Hypothalamus (tissue), 51 donors: ENCODE measurements at places on chromosomes 1 and 21.
A peak's percentile ranks its signal among the peaks of the same experiment; 100 is the strongest.

DNA sequence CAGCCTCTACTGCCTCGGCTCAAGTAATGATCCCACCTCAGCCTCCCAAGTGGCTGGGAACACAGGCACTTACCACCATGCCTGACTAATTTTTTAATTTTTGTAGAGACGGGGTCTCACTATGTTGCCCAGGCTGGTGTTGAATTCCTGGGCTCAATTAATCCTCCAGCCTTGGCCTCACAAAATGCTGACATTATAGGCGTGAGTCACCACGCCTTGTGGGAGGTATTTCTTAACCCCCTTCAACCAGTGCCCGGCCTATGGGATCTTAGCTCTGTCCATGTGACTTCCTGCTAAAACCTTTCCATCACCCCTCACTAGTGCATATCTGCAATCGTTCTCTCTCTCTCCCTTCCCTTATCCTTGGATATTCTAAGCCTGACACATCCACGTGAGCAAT is 86.4 kb downstream of the FOXD2 start:
- no peak for DNase-seq

DNA sequence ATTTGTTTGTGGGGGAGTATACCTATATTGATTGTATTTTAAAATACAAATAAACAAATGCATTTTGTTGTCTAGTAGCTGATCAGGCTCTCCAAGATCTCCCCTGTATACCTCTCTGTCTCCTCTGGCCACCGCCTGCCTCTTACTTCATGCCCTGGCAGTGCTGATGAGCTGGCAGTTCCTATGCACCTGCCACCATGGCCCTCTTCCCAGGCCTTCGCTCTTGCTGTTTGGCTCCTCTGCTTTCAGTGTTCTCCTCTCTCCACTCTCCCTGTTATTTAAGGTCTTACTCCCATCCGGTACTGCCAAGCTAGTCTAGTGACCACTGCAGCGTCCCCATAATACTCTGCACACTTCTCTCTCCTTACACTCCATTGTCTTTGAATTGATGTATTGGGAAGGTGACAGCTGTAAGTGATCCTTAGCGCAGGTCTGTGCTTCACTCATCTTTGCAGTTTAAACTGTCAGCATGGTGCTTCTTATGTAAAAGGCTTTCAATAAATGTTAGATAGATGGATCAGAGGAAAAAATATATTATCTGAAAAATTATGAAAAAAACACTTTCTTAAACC is 88.1 kb upstream of the ATP1A1 start:
- no peak for DNase-seq

DNA sequence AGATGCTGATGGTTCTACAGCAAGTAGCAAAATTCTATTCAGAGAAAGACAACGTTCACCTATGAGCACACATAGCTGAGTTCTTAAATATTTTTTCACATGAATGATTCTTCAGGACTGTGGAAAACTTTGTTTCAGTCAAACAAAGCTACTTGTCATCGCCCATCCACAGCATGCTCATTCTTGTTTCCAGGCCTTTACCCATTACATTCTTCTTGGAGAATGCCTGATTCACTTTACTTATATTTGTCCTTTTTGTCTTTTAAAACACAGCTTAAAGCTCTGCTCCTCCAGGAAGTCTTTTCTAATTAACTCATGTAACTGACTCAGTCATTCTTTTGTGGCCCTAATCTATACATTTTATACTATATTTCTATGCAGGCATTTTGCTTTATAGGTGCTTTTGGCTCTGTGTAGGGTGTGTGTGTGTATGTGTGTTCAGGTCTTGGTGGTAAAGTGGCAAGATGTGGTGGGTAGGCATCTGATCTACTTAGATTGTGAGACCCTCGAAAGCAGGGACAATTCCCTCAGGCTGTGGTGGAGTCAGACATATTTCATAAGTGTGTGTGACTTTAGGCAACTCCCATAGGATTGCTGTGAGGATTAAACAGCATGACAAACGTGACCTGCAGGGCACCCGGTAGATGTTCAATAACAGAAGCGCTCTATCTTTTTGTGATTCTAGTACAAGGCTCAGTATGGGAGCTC is 11.8 kb upstream of the MARK1 start:
- no peak for DNase-seq

- no peak for DNase-seq
These were observed 69.2 kb downstream of the LPGAT1 start for GRCh38 chr1:211761400-211761799.

DNA sequence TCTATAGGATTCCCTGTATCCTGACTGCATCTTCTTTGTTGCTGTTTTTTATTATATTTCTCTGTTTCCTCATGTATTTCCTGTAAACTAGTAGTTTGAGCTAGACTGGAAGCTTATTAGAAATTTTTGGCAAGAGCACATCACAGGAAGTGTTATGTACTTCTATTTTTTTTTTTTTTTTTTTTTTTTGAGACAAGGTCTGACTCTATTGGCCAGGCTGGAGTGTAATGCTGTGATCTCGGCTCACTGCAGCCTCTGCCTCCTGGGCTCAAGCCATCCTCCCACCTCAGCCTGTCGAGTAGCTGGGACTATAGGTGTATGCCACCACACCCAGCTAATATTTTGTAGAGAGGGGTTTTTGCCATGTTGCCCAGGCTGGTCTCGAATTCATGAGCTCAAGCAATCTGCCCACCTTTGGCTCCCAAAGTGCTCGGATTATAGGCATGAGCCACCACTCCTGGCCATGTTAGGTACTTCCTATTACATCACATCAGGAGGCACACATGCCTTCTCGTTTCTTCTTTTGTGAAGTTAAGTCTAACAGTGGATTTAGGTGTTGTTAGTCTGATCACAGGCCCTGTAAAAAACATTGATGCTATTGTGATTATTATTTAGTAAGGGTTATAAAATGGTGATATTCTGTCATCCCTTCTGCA is 12.5 kb downstream of the C1orf21 start:
- DNase-seq = no peak

- no peak for DNase-seq
These were observed 2.3 kb upstream of the TSPAN2 start for GRCh38 chr1:115091572-115091971.

DNA sequence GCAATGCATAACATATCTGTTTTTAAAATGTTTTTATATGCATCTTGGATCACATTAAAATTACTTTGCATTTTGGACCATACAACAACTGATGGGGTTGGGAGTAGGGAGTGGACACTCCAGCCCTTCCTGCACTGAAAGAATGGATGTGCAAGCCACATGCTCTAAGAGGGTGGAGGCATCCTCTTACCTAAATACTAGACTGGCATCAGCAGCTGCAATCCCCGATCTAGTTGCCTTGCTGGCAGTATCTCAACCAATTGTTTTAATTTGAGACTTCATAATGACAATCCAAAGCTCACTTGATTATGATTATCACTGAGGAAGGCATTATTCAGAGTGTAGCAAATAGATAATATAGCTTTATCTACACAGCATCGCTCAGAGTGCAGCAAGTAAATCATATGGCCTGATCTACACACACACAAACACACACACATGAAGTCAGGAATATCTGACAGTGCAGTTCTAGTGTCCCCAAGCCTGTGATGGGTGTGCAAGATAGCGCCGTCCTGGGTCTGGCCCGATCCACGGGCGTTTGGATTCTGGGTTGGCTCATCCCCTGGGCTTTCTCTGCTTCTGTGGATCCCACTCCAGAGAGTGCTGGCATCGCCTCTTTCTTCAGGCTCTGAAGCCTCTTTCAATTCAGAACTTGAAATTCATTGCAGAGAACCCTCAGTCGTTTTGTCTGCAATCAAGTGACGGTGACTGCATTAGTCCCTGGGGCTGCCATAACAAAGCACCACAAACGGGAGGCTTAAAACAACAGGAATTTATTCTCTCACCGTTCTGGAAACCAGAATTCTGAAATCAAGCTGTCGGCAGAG is 181.3 kb downstream of the ETS2 start:
- DNase-seq = no peak

GRCh38 chr1:116497656-116498055 is 73.2 kb downstream of the CD58 start:
- no peak for DNase-seq

- DNase-seq = no peak
These were observed 5.2 kb downstream of the ALG14 start for GRCh38 chr1:95067568-95067967.

DNA sequence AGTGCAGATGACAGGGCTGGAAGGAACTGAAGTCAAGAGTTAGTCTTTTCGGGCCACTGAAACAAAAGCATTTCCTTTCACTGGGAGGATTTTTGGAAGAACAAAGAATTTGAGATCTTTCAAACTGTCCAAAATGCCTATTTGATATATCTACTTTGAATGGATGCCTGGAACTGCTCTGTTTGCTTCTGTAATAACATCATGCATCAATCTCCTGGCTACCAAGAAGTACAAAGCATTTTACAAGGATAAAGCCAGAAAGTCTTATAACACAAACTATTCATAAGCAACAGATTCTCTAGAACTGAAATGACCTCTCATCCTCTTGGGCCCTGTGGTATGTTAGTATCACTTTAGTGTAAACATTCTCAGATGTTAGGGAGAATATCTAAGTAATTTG is 18.2 kb upstream of the RHOU start:
- no peak for DNase-seq

- DNase-seq = no peak
These were observed 458.0 kb upstream of the DEPDC1 start for GRCh38 chr1:68954841-68955240.

- no peak for DNase-seq
These were observed 21.0 kb downstream of the YIPF1 start for GRCh38 chr1:53868565-53868964.

GRCh38 chr1:180519846-180520245 is 17.5 kb upstream of the ACBD6 start:
- no peak for DNase-seq

GRCh38 chr1:44802306-44803061 is 2.3 kb downstream of the PLK3 start:
- DNase-seq = peak; percentile 43

- peak; percentile 20 for DNase-seq
These were observed 191.2 kb downstream of the GRIK1 start for GRCh38 chr21:29748391-29749167.

DNA sequence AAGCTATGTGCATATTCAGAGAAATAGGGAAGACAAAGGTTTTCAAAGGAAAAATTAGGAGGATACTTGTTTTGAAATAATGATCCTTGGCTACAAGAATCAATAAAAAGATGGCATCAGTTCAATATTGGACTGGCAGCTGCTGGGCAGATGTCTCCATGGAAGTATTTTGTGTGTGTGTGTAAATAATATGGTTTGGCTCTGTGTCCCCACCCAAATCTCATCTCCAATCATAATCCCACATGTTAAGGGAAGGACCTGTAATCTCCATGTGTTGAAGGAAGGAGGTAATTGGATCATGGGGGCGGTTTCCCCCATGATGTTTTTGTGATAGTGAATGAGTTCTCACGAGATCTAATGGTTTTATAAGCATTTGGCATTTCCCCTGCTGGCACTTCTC is 40.4 kb upstream of the LRRC7 start:
- no peak for DNase-seq

DNA sequence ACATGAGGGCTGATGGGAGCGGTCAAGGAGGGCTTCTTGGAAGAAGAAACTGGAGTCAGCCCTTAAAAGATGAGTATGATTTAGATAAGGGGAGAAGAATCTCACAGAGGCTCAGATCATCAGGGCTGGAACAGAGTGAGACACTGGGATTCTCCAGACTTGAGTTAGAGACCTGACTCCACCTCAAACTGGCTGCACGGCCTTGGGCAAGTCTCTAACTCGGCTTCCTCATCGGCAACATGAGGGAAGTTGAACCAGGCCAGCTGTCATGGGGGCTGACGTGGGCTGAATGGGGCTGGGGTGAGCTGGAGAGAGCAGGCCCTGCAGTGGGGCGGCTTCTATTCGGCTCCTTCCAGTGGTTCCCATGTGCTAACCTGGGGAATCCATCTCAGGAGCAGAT is 2.5 kb downstream of the C1QC start:
- no peak for DNase-seq

GRCh38 chr1:111481387-111482221 is 7.8 kb downstream of the C1orf162 start:
- peak; percentile 85 for DNase-seq

DNA sequence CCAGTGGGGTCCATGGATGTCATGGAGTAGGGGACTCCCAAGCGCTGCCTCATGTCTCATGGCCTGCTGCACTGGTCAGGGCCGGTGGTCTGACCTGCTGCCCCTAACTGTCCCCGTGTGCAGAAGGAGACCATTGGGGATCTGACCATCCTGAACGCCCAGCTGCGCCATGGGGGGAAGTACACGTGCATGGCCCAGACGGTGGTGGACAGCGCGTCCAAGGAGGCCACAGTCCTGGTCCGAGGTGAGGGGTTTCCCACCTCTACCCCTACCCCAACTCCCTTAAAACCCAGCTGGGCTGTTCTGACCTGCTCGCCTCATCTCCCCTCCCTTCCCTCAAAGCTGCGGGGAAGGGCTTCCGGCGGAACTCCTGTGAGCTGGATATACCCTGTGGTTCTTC is 18.6 kb downstream of the TMEM81 start:
- no peak for DNase-seq

DNA sequence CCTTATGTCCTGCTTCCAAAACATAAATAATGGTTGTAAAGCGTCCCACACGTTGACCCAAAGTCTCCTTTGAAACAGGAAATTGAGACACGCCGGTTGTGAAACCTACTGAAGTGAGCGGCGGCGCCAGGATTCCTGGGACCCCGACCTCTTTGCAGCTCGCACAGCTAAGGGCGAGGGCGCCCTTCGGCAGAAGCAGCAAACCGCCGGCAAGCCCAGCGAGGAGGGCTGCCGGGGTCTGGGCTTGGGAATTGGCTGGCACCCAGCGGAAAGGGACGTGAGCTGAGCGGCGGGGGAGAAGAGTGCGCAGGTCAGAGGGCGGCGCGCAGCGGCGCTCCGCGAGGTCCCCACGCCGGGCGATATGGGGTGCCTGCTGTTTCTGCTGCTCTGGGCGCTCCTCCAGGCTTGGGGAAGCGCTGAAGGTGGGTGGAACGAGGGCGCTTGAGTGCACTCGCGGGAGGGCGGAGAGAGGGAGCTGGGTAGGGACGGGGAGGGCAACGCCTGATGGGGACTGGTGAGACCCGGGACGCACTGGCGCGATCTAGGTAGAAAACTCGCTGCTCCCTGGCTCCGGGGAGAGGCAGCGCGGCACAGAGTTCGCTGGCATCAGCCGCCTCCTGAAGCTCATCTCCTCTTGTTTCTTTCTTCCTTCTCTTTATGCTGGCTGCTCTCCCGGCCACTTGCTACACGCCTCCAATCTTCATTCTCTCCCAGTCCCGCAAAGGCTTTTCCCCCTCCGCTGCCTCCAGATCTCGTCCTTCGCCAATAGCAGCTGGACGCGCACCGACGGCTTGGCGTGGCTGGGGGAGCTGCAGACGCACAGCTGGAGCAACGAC is at the start of gene CD1D:
Gene CD1D, plus strand, starts transcription at position 155 of the 836 bp plus-strand sequence. Its CDS starts 207 bp downstream, at position 362.
- no peak for DNase-seq
